ENCODE measurements at places on chromosomes 4 and X.

GRCh38 chr4:687048-687970 is 1.6 kb downstream of the SLC49A3 start:
- DNase-seq: no peak

- DNase-seq: no peak
Observed at GRCh38 chr4:123397144-123398065, 810 bp downstream of the SPRY1 start.

GRCh38 chr4:70704931-70705182 is 16.5 kb downstream of the UTP3 start:
- no peak for DNase-seq

- DNase-seq: no peak
Observed at GRCh38 chr4:174213731-174214100, 69.8 kb downstream of the FBXO8 start.

DNA sequence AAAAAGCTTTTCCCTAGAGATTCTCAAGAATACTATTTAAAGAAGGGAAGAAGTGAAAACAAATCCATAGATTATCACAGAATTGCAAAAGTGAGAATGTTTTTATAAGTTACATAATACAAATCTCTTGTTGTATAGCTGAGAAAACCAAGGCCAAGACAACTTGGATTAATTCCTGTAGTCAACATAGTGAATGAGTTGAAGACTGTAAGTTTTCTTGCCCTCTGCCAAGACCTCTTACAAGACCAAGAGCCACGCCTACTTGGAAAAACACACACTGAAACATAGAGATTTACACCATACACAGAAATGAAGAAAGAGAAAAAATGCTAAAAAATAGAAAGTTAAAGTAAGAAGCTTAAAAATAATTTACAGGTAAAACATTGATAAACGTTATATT is 2024.0 kb downstream of the PCDH7 start:
- DNase-seq: no peak

GRCh38 chr4:7021930-7022664 is 21.1 kb upstream of the TADA2B start:
- no peak for DNase-seq

DNA sequence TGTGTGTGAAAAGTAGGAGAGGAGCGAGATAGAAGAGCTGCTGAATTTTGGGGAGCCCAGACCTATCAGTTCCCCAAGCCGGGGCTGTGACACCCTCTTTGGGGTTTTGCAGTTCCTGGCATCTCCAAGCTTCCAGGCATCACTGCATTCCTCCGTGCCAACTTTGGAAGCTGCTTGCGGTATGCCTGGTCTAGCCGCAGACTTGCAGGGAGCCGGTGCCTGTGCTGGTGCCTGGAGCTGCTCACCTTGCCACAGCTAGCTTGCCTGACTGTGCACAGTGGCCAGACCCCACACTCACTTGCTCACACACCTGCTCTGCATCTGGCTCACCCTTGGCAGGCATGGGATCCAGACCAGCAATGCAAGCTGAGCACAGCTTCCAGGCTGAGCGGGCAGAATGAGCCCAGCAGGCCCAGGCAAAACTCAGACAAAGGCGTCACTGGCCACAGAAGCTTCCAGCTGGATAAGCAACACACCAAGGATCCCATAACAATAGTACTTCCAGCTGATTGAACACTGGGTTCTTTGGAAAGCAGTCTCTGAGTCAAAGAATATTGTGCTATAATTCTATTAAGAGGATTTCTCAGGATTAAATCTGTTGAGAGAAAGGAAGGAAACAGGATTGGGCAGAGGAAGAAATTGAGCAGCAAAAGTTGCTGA is 390.9 kb downstream of the TEX13C start:
- DNase-seq: no peak

- no peak for DNase-seq
Observed at GRCh38 chr4:15162046-15162445, 159.8 kb downstream of the CPEB2 start.

GRCh38 chr4:168646001-168646768 is 149.3 kb downstream of the PALLD start:
- DNase-seq: no peak

DNA sequence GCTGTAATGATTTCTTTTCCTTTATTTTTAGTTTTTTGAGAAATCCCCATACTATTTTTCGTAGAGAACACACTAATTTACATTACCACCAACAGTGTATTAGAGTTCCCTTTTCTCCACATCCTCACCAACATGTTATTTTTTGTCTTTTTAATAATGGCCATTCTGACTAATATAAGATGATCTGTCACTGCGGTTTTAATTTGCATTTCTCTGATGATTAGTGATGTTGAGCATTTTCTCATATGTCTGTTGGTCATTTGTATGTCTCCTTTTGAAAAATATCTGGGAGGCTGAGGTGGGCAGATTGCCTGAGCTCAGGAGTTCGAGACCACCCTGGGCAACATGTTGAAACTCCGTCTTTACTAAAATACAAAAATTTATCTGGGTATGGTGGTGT is 30.2 kb downstream of the SPINK2 start:
- no peak for DNase-seq
